ENCODE measurements at places on chromosomes 7 and 10.

DNA sequence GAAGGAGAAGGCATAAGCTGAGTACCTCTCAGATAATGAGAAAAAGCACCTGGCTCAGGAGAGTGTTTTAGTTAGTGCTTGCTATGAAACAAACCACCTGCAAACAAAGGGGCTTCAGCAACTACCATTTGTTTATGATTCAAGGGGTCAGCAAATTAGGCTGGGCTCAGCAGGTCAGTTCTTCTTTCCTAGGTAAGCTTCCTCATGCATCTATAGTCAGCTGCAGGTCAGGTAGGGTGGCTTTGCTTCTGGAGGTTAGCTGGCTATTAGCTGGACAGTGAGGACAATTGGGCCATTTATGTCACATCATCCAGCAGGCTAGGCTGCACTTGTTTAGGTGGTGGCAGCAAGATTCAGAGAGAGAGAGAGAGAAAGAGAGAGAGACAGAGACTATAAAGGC is 185.5 kb downstream of the EMX2 start:
- no peak for DNase-seq

DNA sequence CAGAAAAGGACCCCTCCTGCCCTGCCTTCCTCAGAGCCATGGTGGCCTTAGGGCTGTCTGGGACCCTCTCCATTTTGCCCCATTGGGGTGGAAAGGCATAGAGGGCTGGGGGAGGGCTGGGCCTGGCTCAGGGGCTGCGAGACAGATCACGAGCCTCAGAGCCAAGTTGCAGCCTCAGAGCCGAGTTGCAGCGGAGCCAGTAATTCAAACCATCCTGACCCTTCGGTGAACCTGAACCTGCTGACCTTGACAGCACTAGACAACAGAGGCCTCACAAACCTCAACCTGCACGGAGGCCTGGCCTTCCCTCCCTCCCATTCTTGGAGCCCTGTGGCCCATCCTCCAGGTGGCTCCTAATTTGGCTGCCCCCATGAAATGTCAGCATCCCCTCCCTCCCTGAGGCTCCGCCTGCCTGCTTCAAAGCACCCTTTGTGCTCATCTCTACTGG is 45.4 kb downstream of the PAX2 start:
- DNase-seq = no peak

- no peak for DNase-seq
These were observed 131.5 kb upstream of the LAMB4 start for GRCh38 chr7:108261560-108262255.

GRCh38 chr10:3217301-3217700 is 44.7 kb upstream of the PITRM1 start:
- peak; percentile 91 for DNase-seq

GRCh38 chr10:113882240-113882639 is 27.8 kb downstream of the NHLRC2 start:
- DNase-seq = no peak

DNA sequence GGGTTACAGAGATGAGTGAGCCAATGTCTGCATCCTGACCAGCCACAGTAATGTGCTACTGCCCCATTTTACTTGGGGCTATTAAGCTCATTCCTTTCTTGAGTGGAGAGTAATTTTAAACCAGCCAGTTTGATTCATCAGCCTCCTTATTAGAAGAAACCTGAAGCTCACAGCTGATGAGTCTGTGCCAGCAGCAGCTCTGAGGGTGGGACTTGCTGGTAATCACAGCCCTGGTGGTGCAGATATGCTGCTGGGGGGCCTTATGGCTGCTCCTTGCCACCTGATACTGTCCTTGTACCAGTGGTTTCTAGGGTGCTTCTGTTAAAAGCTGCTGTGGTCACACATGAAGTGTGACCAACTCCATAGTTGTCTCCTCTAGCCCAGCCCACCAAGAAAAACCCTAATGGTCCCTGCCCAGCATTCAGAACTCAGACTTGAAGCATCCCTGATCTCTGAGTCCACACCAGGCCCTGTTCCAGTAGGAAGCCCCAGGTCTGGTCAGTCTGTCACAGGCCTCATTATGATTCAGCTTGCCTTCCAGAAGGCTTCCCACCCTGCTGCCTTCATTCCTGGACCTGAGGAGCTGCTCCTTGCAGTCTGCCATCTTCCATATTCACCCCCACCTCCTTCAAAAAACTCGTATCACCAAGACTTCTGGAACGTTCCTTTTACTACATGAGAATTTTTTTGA is 28.9 kb upstream of the RBM20 start:
- DNase-seq = peak; percentile 68

- DNase-seq = no peak
These were observed 13.0 kb upstream of the FRA10AC1 start for GRCh38 chr10:93715345-93715744.
